Umbilical cord (tissue), 2 donors: ENCODE measurements at places on chromosomes 11 and 22. TPM values are rescaled to one million over a fixed set of nuclear protein-coding genes. Genes with fewer than 3 reads are reported as not detected.
A peak's percentile ranks its signal among the peaks of the same experiment; 100 is the strongest.

GRCh38 chr11:63564784-63565350 is 1.7 kb upstream of the PLAAT2 start:
- peak; percentile 5 for DNase-seq

DNA sequence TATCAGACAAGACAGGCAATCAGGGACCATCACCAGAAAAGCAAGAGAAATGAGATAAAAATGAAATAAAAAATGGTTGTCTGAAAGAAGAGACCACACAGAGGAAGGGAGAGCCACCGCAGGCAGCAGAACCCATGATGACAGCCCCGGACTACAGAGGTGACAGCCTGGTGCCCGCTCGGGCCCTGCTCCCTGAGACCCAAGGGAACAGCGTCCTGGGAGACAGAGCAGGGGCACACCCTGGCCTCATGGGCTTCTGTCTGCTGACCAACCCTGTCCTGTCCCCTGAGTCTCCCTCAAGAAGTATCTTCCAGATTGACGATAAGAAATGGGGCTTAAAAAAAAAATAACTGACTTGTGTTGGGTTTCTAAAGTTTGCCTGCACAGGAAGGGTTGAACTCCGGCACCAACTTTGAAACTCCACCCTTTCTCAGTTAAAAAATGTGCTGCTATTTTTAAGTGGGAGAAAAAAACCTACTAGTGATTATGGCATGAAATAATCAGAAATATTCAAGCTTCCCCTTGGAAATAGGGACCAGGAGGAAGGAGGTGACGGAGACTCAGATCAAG is 70.1 kb upstream of the TTLL12 start:
- no peak for DNase-seq

GRCh38 chr11:12084256-12084655 is 26.1 kb upstream of the MICAL2 start:
- DNase-seq: no peak

- no peak for DNase-seq
These were observed 8.7 kb downstream of the ROBO3 start for GRCh38 chr11:124873951-124874350.

DNA sequence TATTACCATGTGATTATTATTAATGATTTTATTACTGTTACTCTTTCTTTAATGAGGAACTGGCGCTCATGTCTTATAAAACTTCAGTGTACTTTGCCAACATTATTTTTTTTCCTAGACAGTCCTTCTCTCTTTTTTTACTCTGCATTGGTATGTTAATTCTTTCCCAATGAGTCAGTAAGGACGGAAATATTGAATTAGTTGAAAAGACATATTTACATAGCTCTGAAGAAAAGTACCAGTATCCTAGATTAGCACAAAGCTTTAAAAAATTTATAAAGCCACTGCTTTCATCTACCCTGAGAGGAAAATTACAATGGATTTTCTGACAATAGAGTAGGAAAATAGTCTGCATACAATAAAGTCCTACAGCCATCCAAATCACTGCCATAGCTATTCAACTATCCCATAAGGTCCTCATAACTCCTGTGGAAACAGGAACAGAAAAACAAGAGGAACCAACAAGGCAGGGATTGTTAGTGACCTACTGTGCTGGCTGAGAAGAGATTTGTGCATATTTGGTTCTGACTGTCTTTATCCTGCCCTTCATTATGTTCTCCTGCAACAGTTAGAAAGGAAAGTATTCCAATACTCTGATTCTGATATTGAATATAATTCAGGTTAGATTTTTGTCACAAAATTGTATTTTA is 314.4 kb downstream of the AASDHPPT start:
- peak; percentile 70 for DNase-seq

DNA sequence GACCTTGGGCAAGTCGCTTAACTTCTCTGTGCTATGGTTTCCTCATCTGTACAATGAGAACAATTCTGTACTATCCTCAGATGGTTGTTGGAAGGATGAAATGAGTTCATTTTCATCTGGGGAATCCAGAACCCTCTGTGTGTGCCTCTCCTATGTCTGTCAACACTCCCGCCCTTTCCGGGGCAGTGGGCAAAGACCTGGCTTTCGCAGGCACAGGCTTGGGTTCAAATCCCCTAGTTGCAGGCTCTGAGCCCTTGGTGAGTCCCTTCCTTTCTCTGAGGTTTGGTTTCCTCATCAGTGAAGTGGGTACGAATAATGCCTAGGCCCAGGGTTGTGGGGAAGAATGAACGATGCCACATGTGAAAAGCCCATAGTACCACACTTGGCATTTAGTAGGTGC is 6.0 kb downstream of the PNPLA5 start:
- DNase-seq: no peak

DNA sequence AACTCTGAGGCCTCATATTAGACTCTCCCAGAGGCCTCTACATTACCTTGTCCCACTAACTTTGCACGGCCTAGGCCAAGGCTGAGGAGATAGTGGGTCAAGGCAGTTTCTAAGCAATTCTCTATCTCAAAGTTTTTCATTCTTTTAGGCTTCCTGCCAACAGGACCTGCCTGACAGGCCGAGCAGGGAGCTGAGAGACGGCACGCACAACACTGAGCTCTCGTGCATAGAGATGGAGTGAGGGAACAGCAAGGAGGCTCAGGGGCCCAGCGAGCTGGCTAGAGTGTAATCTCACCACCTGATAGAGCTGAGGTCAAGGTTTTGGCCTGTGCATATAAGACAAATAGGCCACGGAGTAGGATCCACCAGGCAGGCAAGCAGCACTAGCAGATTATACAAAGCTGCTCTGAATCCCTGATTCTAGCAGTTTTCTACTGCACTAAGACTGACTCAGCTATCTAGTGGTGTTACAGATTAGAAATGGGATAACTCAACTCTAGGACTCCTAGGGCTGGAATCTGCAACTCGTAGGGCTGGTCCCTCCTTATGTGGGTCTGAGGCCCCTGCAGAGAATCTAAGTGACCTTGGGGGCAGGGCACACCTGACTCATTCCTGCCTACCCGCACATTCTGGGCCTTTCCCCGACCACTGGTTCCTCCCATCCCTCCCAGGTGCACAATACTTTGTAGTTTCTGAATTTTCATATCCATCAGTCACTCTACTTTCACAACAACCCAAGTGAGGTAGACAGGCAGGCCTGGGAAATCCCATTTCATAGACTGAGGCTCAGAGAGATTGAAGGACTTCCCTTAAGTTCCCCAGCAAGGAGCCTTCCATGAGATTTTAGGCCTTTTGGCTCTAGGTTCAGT is 1.7 kb downstream of the CYB5R2 start:
- peak; percentile 94 for DNase-seq

DNA sequence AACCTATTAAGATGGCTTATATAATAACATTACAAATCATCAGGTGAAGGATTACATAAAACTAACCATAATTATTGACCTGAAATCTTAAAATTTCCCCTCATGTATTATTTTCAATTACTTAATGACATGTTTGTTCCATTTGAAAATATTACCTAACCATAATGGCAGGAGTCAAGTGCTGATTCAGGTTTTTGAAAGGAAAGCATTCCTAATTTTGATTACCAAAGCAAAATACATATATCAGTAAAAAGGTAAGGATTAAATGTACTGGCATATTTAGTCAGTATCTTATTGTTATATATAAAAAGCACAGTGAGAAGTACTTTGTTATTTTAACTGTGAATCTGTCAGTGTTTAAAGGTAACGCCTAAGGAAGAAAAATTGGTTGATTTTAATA is 960.0 kb upstream of the CNTN5 start:
- no peak for DNase-seq

- DNase-seq: peak; percentile 68
These were observed 1.9 kb upstream of the ADM start for GRCh38 chr11:10302744-10303557.

GRCh38 chr11:46436113-46436512 is 44.5 kb upstream of the CHRM4 start:
- DNase-seq: no peak

DNA sequence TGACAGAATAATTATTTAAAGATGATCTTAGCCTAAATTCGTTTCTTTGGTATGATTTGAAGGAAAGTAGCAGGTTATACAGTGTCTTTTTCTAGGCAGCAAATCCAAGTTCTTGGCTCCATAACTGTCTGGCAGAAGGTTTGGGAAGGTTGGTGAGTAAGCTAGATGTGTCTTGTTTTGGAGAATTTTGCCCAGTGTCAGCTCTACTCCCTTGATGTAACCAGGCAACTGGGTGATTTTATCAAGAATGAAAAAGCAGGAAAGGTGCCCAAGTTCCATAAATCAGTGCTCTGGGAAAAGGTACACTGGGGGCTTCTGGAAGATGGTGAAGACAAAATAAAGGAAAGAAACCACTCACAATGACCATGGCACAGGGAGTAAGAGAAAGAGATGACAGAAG is 71.5 kb upstream of the USP47 start:
- no peak for DNase-seq

DNA sequence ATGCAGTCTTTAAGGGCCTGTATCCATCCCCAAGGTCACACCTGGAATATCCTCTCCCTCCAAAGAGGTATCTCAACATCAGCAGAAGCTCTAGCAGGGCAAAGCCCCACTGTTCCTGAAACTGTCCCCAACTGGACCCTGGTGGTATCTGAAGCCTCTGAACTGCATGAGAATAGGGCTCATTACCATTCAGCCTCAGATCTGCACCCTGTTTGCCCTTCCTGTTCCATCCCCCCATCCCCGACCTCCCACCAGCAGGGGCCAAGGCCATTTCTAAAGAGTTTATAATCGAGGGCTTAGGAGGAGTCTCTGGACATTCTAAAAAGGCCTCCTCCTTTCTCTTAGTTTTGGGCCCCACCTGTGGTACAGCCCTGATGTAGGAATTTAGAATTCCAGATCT is 74.0 kb upstream of the THY1 start:
- DNase-seq: no peak

GRCh38 chr22:32204856-32205722 is at the start of gene RFPL2:
Gene RFPL2 (minus strand): TSS chr22:32205073. CDS start chr22:32202451, 2,622 bp downstream.
- peak; percentile 37 for DNase-seq

GRCh38 chr11:69864686-69865661 is 45.8 kb upstream of the FGF3 start:
- no peak for DNase-seq

- DNase-seq: no peak
These were observed 28.5 kb downstream of the MAML2 start for GRCh38 chr11:96314326-96315020.

DNA sequence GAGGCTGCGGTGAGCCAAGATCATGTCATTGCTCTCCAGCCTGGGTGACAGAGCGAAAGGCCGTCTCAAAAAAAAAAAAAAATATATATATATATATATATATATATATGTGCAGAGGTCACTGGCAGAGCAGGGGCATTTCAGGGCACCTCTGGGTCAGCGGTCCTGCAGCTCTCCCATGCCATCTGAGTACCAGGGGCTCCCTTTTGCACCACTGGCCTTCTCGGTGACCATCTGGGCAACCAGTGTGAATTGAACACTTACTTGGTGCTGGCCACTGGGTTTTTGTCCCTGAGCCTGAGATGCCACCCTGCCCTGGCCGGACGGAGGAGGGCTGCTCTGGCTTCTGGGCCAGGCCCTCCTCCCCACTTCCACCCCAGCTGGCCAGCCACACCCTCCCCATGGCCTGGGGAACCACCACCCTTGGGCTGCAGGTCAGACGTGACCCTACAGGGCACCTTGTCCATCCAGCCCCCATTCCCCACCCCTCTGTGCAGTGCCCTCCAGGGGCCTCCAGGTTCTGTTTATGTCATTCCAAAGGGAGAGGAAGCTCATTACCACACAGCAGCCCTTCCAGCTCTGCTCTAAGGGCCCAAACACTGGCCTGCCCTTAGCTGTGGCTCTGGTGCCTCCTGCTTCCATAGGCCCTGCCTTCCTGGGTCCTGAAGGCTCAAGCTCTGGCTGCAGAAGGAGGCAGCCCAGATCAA is 10.3 kb downstream of the MAPK8IP1 start:
- no peak for DNase-seq

- DNase-seq: peak; percentile 88
These were observed 5.5 kb downstream of the PKNOX2 start for GRCh38 chr11:125170001-125170509.

GRCh38 chr11:48109046-48109666 is 107.5 kb upstream of the OR4B1 start:
- peak; percentile 50 for DNase-seq

GRCh38 chr22:45208993-45209838 is 31.5 kb downstream of the KIAA0930 start:
- no peak for DNase-seq

DNA sequence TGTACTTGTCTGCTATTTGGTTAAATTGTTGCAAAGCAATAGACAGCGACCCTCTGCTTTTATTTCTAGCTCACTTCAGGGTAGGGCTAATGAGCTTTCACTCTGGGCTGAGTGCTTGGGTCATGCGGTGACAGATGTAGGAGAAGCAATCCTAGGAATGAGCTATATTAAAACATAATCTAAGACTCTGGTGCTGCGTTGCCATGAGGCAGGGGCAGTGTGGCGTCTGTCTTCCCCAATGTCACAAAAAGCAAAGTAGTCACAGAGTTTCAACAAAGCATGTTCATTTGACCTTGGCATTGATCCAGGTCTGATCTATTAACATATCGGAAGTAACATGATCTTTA is 55.5 kb upstream of the GRAMD1B start:
- no peak for DNase-seq

NXPE4 gene
- total RNA-seq: not detected

KRTAP5-6 gene
- total RNA-seq: not detected

PIH1D2 gene
- not detected for total RNA-seq

KIF18A gene
- total RNA-seq: 17.6 TPM

PNPLA3 gene
- total RNA-seq: 0.48 TPM

SORL1 gene
- 18.1 TPM for total RNA-seq

PATE2 gene
- total RNA-seq: 12.5 TPM

KREMEN1 gene
- 14.0 TPM for total RNA-seq

PIWIL4 gene
- total RNA-seq: 7.5 TPM

OR6T1 gene
- 1.2 TPM for total RNA-seq

OR8G5 gene
- not detected for total RNA-seq
